NCI-H774 (cell line): ENCODE measurements at places on chromosomes 5 and 9.

GRCh38 chr5:91119217-91119616 lies 263.9 kb downstream of the ARRDC3 start:
- no peak for DNase-seq

- no peak for DNase-seq
Observed at GRCh38 chr5:1105350-1106265, 6.3 kb downstream of the SLC12A7 start.

DNA sequence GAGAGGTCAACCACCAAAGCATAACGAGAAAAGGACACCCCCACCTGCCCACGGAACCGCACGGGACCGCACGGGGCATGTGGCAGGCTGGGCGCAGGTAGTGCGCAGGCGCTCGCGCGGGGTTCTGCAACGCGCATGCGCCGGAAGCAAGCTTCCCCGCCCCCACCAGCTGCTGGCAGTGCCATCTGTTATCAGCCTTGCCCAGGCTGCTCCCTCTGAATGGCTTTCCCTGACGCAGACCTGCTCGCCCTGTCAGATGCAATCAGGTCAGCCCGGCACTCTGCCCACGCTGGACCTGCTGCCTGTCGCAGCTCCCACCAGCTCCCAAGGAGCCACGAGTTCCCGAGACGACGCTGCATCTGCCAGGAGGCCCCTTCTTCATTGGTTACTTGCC lies 22.8 kb downstream of the PTCH1 start:
- peak; percentile 82 for DNase-seq

GRCh38 chr5:38709678-38710306 lies 136.0 kb upstream of the OSMR start:
- DNase-seq, result no peak

DNA sequence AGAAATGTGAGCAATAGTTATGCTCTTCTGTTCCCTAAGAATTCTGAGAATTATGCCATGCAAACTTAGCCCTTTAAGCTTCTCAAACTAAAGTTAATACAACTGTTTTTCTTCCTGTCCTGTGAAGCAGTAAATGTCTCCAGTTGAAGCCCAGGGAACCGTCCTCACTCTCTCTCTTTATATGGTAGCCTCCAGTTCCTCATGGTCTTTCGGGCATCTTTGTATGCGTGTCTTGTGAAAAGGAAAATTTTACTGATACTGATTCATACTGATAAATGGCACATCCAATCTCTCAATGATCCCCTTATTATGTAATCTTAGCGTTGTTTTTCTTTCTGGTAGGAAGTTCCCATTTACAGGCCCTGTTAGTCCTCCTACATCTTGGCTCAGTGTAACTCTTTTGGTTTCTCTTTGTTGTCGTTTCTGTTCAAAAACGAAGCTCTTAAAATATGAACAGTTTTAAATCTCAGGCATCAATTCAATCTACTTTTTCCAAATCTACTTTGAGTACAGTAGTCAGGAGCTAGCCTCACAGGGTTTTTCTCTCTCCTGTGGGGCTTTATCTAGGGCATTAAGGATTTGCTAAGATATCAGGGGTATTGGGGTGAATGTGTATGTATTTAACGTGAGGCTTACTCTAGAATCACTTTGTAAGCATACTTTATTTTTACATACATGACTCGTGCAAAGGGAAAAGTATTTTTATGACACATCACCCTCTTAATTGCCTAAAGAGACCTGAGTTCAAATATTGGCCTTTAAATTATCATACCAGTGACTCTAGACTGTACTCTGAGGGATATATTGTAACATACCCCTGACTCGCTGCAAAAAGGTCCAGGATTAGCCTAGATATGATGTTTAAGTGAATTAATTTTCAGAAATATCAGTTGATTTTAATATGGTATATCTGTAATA lies 258.0 kb downstream of the NR3C1 start:
- no peak for DNase-seq

DNA sequence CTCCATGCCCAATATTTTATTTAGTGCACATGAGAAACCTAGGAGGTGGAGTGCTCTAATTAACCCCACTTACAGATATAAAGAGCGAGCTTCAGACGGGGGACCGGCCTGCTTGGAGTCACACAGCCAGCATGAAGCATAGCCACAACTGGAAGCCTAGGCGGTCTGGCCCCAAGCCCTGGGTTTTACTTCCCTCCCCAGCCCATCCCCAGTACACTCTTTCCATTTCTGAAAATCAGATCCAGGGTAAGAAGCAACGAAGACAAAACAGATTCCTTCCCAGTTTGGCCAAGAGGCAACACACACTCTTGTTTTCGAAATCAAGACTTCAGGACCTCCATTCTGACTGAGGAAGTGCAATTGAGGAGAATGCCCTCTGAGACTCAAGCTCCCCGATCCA lies 27.1 kb downstream of the KCNMB1 start:
- DNase-seq, result no peak

- DNase-seq, result no peak
Observed at GRCh38 chr5:88833371-88834130, 49.4 kb downstream of the MEF2C start.

- DNase-seq, result no peak
Observed at GRCh38 chr5:141657937-141658545, 6.8 kb upstream of the FCHSD1 start.
